Hematopoietic multipotent progenitor cell (in vitro differentiated cells): ENCODE measurements at places on chromosomes 16 and 17. TPM values are rescaled to one million over a fixed set of nuclear protein-coding genes. Genes with fewer than 3 reads are reported as not detected.

DNA sequence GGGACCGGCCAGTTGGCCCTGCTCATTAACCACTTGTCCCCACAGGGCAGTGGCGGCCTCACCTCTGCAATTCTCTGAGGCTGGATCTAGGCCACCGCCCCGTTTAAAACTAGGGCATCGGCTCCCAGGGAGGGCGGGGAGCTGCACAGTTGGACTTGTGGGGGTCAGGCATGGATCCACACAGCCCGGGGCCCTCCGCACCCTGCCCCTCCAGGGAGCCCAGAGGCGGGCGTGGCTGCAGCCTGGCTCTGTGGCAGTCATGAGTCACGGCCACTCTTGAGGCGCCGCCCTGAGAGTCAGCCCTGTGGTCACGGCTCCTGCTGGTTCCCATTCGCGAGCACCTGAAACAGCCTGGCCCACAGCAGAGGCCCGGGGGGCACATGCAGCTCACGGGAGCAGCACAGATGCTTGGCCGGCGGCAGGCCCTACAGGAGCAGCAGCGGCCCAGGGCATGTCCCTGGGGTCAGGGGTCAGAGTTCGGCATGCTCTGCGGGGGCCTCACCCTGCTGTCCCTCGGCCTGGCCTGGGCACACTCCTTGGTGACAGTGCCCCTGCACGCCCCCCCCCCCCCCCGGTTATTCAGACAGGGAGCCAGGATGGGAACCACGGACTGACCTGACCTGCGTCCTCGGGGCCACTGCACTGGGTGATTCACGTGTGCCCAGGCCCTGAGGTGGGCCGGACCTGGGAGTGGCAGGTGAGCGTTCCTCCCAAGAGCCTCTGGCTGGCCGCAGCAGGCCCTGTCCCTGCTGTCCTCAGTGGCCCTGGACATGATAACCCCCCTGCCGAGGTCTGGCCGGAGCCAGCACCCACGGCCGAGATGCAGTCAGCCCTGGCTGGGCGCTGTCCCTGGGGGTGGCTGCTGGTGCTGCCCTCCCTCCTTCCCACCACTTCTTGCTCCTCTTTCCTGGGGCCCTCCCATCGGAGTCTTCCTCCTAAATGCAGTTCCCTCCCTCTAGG is 8.2 kb downstream of the CAPN15 start:
- DNase-seq, result no peak

DNA sequence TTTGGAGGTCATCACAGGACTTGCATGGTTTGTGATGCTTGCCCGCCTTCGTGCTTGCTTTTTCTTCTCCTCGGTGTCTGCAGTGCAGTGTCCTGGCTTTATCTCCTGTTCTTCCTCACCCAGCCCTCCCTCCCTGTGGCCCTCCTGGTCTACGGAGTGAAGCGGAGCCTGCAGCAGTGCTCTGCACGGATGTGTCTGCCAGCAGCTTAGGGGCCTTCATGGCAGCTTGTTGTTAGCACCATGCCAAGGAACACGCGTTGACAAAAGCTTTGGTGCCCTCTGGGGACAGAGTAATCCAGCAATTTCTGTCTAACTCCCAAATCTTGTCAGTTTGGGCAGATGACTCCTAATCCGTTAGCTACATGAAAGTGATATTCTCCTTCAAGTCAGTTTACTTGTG is 9.9 kb downstream of the DHODH start:
- DNase-seq, result no peak

GRCh38 chr17:57352665-57353175 is 96.4 kb downstream of the MSI2 start:
- DNase-seq, result no peak

DNA sequence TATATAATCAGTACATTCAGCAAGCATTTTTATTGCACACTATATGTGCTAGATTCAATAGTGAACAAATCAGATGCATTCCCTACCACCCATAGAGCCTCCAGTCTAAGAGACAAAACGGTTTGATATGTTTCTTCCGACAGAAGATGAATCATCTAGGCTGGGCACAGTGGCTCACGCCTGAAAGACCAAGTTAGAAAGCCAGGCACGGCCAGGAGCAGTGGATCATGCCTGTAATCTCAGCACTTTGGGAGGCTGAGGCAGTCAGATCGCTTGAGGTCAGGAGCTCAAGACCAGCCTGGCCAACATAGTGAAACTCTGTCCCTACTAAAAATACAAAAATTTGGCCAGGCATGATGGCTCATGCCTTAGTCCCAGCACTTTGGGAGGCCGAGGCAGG is 18.3 kb upstream of the COPRS start:
- DNase-seq, result no peak

The MYH2 gene
- total RNA-seq, result not detected

The KRT9 gene
- total RNA-seq, result not detected

The MYO19 gene
- total RNA-seq, result 74.3 TPM

The RNF112 gene
- under 0.01 TPM for total RNA-seq

The ITGA2B gene
- total RNA-seq, result 80.8 TPM

The TBC1D3I gene
- total RNA-seq, result 0.54 TPM
